ENCODE measurements at places on chromosomes 6 and 20.

- DNase-seq = peak; percentile 27
Measured at GRCh38 chr20:47273591-47274235, 82.8 kb downstream of the ZMYND8 start.

DNA sequence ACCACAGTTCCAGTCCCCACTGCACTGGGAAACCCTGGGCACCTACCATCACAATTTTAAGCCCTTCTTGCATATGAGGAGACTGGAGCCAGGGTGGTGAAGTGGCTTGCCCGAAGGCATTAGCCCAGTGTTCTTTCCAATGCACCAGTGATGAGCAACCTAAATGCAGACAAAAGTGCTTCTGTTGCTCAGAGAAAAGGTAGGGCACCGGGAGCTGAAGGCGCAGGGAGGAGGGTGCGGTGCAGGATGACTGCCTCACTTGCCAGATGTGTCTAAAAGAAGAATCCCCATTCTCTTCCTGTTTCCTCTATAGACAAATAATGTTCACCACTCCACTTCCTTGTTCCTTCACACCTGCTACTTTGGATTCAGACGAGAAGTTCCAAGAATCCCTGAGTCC is 86.5 kb downstream of the QRSL1 start:
- DNase-seq = no peak

DNA sequence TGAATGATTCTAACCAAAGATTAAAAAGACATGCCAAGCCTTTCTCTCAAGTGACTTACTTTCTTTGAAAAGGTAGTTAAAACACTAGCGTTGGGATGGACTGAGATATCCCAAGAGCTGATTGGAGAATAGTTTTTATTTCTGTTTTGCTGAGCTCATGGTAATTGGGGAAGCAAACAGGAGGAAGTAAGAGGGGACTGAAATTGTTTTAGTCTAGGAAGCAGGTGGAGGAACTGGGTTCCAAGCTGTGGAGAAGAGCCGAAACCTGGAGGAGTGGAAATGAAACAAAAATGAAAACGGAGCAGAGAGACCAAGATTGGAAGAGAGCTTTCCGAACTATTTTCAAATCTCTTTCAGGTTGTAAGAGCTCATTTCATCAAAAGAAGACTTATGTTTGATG is 59.9 kb upstream of the TENT5A start:
- no peak for DNase-seq

DNA sequence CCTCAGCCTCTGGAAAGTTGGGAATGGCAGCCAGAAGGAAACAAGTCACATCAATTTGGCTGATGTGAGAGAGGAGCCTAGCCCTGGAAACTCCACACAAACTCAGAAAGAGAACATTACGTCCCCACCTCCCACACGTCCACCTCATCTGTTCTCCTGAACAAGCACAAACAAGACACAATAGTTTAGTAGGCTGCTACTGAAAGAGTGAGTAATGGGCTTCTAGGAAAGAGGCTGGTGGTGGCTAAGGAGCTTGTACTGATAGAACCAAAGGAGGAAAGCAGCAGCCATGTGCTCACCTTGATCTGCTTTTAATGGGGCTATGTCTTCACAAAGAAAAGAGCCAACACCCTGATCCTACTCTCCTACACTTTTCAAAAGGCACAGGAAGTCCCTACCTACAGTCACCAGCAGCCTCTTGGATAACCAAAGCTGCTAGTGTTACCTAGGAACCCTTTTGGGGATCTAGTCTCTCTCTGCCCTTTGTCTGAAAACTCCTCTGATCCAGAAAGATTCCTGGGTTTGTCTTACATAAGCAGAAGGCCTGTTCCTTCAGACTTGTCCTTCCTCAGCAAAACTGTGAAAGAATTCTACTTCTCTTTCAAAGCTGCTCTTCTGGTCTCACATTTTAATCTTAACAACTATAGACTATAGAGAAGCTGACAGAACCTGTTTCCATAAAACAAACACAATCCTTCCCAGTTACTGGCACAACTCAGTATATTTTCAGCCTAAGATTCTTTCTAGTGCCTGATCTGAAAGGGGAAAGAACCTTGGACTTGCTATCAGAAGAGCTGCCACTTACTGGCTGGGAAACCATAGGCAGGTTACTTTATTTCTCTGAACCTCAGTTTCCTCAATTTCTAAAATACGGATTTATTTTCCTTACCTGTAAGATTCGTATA is 3.1 kb downstream of the PLAGL2 start:
- no peak for DNase-seq

DNA sequence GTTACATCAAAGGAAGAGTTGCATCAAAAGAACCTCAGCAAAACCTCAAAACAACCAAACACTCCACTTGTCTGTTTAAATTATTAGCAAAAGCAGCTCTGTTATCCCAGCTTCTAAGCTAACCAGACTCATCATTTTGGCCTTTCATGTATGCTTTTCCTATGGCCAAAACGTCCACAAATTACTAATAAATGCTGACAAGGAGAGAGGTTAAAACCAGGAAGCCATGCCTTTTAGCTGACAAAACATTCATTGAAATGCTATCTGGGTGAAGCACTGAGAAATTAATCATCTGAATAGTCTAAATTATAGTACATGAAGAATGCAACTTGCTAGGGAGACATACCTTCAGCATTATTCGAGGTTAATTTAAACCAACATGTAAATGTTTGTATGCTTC is 80.6 kb downstream of the LAMA2 start:
- DNase-seq = no peak

DNA sequence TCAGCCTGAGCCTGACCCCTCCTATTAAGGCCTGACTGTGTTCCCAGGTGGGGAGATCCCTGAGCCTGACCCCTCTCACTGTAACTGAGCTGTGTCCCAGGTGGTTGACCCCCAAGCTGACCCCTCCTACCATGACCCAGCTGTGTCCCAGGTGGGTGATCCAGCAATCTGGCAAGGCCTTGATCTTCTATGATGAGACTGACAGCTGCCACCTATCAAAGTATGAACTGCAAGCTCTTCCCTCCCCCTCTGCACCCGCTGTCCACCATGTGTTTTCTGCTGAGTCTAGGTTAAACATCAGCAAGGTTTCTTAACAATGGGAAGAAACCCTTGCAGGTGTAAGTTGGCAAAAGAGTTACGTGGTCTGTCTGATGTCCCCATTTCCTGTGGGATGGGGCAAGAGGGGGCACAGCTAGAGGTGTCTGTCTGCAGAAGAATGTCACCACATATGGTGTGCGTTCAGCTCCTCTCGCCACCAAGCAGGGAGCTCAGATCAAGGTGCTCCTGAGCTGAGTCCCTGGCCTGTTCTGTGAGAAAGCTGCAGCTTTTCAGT is 5.9 kb downstream of the PXDC1 start:
- DNase-seq = no peak

DNA sequence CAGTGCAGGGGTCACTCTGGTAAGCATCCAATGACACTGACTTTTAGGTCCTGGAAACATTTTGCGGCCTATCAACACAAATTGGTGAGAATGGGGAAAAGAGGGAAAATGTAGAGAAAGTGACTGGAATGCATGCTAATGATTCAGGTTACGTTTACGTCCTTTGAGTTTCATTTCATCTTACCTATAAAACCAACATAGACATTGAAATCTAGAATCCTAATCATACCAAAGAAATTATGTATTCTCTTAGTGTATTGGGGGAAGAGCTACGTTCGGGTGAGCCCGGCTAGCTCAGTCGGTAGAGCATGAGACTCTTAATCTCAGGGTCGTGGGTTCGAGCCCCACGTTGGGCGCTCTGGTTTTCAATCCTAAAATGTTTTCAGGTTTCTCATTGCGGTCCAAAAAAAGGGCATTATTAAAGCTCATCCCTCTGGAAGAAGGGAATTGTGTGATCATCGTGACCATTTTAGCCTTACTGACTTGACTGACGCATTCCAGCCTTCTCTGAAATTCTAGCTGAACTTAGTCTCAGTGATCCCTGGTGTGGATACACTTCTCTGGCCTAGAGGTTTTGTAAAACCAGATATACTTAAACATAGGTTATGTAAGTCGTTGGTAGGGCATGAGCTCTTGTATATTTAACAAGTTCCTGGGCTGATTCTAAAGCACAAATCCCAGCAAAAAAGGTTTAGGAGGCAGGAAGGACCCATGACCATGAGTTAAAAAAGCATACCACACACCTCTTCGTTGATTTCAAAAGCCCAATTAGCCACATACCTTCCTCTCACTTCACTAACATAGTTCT is 18.3 kb downstream of the HMGN4 start:
- peak; percentile 91 for DNase-seq

DNA sequence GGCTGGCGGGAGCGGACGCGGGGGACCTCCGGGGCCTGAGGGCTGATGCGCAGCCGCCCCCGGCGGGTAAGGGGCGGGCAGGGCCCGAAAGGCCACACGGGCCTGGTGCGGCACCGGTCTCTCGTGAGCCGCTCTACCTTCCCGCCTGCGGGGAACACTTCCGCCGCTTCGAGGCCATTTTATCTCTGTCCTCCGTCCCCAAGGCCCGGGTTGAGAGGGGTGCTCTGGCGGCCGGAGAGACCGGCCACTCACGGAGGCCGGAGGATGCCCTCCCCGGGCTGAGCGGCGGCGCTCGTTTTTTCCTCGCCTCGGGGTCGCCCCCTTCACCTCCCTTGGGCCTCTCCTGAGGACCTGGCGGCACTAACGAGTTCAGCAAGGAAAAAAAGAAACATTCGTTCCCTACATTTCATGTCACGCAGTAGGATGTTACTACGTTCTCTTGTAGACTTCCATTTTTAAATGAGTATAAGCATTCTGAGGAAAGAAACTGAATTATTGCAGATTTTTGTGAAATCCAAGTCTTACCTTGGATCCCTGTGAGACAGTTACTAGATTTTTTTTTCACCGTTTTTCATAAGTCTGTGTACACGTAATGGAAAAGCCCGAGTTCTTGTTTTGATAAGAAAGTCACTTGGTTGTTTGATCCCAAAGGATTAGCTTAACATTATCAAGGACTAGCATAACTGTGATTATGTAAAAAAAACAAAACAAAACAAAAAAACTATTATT is 575 bp downstream of the WTAP start:
- peak; percentile 36 for DNase-seq

- DNase-seq = no peak
Measured at GRCh38 chr20:36128463-36129159, 25.9 kb upstream of the EPB41L1 start.

GRCh38 chr6:128806261-128806660 is 76.7 kb upstream of the LAMA2 start:
- DNase-seq = no peak

DNA sequence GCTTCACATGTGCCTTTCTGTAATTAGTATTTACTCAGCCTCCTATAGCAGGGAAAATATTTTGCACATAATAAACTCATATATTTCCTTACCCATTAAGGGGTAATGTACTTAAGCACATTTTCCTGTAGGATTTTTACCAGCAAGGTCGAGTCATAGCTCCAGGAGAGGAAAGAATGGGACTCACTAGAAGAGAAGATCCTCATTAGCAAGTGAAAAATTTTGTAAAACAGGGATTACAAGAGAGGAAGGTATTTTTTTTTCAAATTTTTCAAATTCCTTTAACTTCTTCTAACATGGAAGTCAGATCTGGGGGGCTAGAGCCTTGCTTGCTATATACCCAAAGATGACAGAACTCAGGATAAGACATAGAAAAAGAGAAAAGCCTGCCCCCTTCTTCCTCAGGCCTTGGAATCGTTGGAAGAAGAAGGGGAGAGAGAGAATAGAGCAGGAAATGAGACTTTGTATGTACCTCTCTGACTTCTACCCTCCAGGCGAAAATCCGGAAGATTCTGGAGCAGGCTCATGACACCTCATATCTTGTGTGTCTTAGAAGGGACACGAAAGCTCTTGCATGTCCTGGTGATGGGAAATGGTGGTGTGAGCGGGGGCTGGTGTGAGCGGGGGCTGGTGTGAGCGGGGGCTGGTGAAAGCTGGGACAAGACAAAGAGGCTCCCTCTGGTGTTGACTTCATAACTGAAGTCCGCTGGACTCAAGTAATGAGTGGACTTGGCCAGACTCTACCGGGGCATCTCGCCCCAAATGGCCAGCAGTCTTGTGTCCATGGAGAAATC is 256.9 kb upstream of the PLCB4 start:
- DNase-seq = no peak

GRCh38 chr6:19833947-19834346 is 3.2 kb upstream of the ID4 start:
- no peak for DNase-seq

DNA sequence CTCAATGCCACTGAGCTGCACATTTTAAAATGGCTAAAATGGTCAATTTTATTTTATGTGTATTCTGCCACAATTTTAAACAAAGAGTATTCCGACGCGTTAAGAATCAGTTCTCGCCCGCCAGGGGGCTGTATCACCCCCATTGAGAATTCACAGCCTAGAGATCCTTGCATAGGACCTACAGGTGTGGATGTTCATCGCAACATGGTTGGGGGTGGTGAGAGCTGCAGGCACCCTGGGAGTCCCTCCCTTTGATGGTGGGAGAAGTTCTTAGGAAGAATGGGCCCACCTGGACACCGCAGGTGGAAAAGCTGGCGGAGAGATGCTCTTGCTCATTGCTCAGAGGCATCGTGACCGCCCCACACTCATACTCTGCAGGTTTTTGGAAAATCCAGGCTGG is 63.5 kb downstream of the SLC2A10 start:
- DNase-seq = no peak

- DNase-seq = no peak
Measured at GRCh38 chr20:36101192-36101591, 53.3 kb upstream of the EPB41L1 start.

DNA sequence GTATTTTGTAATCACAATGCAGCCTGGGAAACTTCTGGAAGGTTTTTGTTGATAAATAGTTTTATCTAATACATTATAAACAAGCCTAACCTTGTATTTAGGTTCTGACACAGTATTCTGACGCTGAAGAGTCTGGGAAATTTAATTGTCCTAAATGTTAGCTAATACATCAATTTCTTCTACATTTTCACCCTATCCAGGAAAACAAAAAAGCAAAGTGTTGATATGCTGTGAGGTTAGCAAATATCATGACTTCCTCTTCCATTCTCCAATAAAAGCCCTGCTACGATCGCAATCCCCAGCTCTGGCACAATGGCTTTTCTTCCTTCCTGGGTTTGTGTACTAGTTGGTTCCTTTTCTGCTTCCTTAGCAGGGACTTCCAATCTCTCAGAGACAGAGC is at the start of gene C6orf58:
TSS of gene C6orf58 (plus strand) at position 301 of the 400 bp plus-strand sequence. CDS start at position 313, 12 bp downstream.
- no peak for DNase-seq

GRCh38 chr20:19799325-19799724 is 41.3 kb downstream of the RIN2 start:
- DNase-seq = no peak

DNA sequence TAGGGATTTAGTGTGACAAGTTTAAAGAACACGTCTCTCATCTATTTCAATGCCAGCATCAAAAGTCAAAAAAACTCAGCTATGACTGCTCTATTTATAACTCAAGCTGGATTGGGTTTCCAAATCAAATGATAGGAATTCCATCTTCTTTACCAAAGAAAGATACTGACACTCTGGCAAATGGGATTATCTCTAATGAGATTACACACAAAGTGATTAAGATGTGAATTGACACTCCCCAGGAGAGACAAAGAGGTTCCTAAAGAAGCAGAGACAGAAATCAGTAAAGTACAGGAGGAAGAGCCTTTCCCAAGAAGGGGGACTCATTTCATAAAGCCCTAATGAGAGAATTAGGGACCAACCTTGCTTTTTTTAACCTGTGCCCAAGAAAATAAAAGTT is 92.1 kb downstream of the ID4 start:
- no peak for DNase-seq

GRCh38 chr6:69988458-69989126 is 122.2 kb downstream of the COL19A1 start:
- DNase-seq = no peak
